NCI-H526 treated with DMSO at 0.1 percent for 48 hours (cell line): ENCODE measurements at places on chromosomes 3 and 15.

DNA sequence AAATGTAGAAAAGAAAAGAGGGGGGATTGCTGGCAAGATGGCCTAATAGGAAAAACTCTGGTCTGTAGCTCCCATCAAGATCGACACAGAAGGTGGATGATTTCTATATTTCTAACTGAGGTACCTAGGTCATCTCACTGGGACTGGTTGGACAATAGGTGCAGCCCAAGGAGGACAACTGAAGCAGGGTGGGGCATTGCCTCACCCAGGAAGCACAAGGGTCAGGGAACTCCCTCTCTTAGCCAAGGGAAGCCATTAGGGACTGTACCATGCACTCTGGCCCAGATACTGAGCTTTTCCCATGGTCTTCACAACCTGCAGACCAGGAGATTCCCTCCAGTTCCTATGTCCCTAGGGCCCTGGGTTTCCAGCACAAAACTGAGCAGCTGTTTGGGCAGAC, 22.6 kb upstream of the IGSF10 start:
- no peak for DNase-seq

DNA sequence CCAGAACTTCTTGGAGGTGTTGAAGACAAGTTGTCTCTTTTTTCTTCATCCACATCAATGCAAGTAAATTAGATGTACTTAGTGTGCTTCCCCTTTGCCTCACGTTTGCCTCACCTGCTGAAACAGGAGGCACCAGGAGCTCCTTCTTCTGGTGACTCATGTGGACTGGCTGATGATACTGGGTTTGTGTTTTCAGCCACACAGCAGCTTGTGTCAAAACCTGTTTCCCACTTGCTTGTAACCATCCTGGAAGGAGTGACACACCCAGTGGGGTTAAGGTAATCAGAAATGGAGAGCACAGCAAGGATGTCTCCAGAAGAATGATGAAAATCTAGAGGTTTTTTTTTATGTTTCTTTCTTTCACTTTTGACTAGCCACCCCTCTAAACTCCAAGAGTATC, 143.3 kb upstream of the RBMS3 start:
- DNase-seq: no peak

- DNase-seq: no peak
Measured at GRCh38 chr15:48143856-48144255, 23.1 kb downstream of the SLC24A5 start.

DNA sequence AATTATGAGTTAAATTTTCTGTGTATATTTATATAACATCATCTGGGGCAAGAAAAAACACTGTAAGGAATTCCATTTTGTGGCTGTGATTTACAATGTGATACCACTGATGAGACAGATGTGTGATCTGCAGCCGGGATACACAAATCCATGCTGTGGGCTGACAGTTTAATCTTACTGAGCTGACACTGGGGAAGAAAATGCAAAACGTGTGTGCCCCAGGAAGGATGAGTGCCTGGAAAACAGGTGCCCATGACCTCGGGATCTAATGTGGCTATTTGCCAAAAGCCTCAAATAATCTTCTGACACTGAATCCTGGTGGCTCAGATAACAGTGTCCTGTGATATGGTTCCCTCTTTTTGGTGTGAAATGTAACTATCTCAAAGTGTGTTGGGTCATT, 10.5 kb downstream of the MYRIP start:
- DNase-seq: no peak

DNA sequence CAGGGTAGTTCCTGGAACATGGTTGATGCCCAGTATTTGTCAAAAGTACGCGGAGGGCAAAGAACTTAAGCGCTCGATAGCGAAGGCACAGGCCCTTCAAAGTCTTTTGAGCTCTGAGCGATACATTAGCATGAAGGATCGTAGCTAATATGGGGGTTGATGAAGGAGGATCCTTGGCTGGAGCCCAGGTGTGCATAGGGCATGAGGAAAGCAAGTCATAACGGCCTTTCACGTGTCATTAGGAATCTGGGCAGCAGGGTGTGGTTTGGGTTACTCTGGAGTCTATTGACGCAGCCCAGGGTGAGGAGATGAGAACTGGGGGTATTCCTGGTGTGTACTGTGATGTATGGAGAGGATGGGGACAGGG, 31.7 kb downstream of the SPINK8 start:
- peak; percentile 12 for DNase-seq

GRCh38 chr3:2211568-2211967, 112.9 kb downstream of the CNTN4 start:
- no peak for DNase-seq
